ENCODE measurements at places on chromosomes 7 and 10.

DNA sequence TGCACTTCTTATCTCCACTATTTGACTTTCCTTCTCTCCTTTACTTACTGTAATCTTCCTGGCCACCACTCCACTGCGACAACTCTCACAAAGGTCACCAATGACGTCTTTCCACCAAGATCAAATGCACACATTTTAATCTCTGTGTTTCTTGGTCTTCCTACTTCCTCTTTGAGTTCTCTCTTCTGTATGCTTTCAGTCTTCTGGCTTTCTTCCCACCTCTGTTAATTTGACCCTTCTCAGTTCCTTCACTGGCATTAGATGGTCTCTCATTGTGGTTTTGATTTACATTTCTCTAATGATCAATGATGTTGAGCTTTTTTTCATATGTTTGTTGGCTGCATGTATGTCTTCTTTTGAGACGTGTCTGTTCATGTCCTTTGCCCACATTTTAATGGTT lies 31.9 kb downstream of the FAM107B start:
- DNase-seq: no peak

DNA sequence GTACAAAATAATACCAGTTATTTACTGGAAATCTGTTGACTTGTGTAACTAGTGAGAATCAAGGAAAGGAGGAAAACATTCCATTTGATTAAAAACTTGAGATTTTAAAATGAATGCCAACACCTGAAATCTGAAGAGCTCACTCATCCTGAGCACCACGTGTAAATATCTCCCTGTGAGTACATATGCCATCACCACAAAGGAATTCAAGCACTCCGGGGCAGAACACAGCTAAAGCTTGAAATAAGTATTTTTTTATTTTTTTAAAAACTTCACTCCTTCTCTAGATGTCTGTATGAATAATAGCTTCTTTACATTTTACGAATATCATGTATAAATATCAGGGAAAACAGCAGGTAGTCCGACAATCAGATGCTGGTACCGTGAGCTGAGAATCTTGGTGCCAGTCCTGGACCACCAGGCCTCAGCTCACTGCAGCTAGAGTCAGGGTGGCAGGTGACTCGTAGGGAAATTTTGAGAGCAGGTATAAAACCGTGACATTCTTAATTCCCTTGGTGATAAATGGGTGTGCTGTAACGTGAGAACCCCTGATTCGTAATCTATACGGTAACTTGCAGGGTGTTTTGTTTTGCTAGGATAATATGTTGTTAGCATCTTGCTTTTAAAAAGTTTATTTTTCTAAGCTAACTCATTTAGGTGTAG lies 12.7 kb downstream of the LMTK2 start:
- peak; percentile 1 for DNase-seq

DNA sequence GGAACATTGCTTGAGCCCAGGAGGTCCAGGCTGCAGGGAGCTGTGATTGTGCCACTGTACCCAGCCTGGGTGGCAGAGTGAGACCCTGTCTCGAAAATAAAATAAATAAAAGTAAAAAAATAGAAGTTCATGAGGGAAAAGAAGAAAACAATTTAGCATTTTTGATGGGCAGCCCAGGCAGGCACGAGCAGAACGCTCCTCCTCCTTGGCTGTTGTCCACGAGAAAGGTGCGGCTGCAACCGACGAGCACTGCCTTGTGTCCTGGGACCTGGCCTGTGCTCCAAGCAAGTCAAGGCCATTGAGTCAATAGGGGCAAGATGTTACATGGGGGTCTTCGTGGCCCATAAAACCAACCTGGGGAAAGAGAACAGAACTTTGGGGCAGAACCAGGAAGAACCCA lies 25.6 kb downstream of the EBF3 start:
- DNase-seq: no peak

DNA sequence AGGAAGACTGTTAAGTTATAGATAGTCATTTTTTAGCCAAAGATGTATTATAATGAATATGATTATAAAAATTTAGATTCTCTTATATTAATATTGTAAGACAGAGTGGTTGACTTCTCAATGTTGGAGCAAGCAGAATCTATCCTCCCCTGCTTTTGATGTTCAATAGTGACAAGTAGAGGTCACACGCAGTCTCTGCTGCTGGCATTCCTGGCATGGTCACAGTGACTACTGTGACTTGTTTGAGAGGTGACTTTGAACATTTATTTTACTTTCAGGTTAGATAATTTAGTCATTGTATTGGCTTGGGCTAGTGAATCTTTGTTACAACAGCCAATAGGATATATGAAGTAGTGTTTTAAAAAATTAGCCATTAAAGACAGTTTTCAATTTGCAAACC lies 13.7 kb upstream of the CD36 start:
- no peak for DNase-seq

- peak; percentile 15 for DNase-seq
These were observed 141.2 kb downstream of the MLLT10 start for GRCh38 chr10:21675157-21675796.

DNA sequence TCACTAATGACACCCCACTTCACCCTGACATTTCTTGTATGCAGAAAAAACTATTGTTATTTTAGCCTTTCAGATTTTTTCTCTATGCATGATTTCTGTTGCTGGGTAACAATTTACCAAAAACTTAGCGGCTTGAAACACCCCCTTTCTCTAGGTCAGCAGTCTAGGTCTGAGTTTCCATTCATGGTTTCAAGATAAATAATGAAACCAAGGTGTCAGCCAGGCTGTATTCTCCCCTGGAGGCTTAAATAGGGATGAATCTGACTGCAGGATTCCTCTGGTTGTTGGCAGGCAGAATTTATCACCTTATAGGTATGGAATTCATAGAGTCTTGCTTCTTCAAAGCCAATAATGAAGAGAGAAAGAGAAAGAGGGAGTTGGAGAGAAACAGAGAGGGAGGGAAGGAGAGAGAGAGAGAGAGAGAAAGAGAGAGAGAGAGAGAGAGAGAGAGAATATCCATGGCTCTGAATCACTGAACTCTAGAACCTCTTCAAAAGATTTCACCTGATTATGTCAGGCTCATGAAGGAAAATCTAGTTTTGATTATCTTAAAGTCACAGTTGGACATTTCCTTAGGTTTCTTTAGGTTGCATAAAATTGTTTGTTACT lies 1224.6 kb upstream of the LRRTM3 start:
- no peak for DNase-seq
